H1 (cell line): ENCODE measurements at places on chromosomes 4 and X.

- no peak for DNase-seq
These were observed 28.2 kb upstream of the SHROOM4 start for GRCh38 chrX:50842221-50842620.

- no peak for DNase-seq
These were observed 69.8 kb downstream of the BMPR1B start for GRCh38 chr4:94827481-94828110.

GRCh38 chr4:24995346-24995919 is 35.3 kb downstream of the LGI2 start:
- DNase-seq, result no peak

GRCh38 chr4:54065282-54066087 is 1.1 kb upstream of the CHIC2 start:
- no peak for DNase-seq

DNA sequence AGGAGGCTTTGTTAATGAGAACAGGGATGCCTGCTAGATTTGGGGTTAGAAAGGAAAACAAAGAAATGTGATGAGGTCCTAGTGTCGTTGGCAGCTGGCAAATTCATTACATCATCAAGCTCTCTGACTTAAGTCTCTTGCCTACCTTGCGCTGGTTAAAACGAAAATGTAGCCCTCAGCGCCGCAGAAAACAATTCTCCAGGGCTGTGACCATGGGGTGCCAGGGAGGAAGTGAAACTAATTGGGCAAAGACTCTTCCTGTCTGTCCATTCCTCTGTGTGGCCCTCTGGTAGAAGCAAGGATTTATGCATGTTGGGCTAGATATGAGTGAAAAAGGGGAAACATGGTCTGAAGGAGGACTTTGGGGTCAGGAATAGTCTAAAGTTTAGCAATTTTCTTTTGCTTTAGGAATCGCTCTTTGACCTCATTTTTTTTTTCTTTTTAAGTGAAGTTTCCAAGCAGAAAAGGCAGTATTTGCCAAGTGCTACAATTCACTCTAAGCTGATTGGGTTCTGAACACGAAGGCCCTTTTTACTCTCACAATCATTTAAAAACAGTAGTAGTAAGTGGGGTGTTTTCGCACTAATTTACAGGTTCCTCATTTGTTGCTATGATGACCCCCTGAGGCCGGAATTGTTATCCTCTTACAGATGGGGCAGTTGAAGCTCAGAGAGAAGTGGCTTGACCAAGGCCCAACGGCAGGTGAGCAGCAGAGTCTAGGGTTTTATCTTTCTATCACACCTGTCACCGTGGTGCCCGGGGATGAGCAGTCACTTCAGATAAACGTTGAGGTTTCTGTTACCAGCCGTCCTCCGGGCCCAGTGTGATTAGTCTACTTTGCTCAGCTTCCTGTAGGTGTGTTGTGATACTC is 27.3 kb upstream of the CHRNA9 start:
- no peak for DNase-seq

DNA sequence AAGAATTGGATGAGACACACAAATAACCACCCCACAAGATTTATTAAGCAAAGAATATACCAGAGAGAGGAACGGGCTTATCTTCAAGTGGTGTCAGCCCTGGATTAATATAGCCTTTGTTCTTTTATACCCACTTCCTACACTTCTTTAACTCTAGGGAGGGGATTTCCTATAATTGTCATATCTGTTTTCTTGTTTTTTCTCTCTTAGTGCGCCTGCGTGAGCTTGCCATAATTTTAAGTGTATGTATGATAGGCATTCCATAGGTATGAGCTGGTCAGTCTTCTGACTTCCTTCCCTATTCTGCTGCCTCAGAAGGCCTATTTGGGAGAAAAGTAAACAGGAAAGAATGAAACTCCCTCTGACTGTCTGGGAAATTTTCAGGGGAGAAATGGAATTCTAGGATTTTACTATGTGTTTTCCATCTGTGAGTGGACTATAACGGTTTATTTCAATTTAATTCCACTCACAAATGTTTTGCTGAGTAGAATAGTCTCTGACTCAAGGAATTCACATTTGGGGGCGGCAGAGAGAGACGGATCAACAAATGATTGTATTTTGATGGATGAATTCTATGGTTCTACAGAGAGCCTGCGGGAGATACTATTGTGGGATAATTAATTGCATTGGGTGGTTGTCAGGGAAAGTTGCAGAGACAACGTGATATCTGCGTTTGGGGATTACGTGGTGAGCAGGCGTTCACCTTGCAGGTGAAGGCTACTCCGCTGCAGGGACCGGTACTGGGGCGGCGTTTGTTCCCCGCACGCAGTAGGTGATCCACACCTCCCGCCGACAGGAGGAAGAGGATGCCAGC is 626 bp upstream of the CEP135 start:
- no peak for DNase-seq

- DNase-seq, result peak; percentile 73
These were observed 513 bp downstream of the NHSL2 start for GRCh38 chrX:71910986-71911730.

GRCh38 chr4:99381588-99382175 is 29.1 kb upstream of the ADH1C start:
- DNase-seq, result no peak

DNA sequence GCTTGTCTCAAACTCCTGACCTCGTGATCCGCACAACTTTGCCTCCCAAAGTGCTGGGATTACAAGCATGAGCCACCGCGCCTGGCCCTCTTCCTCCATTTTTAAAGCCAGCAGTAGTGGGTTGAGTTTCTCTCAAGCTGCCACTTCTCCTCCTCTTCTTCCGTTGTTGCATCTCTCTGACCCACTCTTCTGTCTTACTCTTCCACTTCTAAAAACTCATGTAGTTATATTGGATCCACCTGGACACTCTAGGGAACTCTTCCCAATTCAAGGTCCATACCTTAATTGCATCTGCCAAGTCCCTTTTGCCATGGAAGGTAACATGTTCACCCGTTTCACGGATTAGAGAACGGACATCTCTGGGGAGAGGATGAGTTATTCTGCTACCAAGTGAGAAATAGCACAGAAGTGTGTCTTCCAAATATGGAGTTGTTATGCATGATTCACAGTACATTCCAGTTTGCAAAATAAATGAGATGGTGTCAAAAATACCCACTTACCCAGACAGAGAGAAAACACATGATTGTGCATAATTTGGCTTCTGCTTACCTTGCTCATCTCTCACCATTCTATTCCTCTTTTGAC is 51.8 kb downstream of the GBA3 start:
- DNase-seq, result no peak
